Stimulated activated CD4-positive, alpha-beta T cell treated with anti-CD3 and anti-CD28 coated beads, Interleukin-1b, Interleukin-23, amount 100 ng/mL, for 1 hour (primary cell): ENCODE measurements at places on chromosomes 16 and 17.

DNA sequence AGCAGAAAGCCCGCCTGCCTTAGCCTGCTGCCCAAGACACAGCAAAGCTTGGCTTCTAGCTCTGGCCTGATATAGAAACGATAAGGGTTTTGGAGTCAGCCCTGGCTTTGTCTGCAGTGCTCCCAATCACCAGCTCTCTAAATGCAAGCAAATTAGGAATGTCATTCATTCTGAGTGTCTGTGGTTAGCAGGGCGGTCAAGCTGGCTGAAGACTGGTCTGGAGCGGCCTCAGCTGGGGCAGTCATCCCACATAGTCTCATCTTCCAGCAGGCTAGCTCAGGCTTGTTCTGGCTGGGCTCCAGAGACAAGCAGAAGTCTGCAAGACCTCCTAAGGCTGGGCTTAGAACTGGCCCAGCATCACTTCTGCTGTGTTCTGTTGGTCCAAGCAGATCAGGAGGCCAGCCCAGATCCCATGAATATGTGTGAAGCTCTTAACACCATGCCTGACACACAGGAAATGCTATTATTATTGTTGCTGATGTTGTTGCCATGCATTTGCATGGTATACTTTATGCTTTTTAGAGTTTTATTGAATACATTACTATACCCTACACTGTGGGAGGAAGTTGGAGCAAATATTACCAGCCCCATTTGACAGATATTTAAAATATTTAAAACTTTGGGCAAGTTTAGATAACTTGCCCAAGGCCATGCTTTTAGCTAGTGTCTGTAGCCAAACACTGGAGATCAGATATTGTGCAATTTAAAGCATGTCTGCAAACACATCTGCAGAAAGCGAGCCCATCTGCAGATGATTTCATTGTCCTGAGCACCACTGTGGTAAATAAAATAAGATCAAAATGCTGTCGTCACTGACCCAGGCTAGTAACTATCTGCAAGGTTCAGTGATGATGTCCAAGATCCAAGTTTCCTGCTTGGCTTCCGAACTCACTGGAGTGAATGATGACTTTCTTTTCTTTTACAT, 24.8 kb downstream of the TMC7 start:
- no peak for DNase-seq

GRCh38 chr16:11334831-11335404, 10.3 kb upstream of the RMI2 start:
- no peak for DNase-seq

DNA sequence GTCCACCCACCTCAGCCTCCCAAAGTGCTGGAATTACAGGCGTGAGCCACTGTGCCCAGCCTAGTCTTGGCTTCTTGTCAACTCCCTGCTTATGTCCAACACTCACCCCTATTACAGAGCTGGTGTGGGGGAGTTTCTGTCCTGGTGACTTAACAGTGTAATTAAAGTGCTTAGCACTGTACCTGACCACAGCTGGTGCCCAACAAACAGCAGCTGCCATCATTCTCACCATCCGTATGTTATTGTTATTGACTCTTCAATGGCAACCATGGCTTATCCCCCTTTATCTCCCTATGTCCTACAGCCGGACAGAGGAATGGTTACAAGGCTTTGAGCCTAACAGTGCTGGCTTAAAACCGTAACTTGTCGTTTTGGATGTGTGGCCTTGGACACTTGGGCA, 17.0 kb upstream of the BRCA1 start:
- DNase-seq, result no peak

DNA sequence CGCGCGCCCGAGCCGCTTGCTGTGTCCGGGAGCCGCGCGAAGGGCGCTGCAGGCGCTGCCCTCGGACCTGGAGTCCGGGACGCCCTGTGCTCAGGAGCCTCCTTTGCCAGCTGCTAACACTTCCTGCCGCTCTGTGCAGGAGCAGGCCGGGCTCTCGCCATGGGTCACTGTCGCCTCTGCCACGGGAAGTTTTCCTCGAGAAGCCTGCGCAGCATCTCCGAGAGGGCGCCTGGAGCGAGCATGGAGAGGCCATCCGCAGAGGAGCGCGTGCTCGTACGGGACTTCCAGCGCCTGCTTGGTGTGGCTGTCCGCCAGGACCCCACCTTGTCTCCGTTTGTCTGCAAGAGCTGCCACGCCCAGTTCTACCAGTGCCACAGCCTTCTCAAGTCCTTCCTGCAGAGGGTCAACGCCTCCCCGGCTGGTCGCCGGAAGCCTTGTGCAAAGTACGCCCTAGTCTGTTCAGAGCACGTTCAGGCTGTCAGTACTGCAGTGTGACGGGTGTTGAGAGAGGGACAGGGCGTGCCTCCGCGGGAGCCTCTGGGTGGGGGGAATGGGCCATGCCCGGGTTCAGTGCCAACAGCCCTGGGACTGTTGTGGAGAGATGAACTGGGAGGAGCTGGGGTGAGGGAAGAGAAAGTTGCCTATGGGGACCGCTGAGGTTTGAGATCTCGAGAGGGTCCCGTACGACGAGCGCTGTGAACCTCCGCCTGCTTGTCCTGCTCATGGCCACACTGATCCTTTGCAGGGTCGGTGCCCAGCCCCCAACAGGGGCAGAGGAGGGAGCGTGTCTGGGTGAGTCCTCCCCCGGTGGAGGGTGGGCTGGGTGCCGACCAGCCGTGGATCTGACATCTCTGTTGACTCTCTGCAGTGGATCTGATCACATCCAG, 1.3 kb downstream of the ZNF276 start:
- peak; percentile 60 for DNase-seq

GRCh38 chr16:83806731-83807130, 1.0 kb upstream of the HSBP1 start:
- DNase-seq, result no peak

DNA sequence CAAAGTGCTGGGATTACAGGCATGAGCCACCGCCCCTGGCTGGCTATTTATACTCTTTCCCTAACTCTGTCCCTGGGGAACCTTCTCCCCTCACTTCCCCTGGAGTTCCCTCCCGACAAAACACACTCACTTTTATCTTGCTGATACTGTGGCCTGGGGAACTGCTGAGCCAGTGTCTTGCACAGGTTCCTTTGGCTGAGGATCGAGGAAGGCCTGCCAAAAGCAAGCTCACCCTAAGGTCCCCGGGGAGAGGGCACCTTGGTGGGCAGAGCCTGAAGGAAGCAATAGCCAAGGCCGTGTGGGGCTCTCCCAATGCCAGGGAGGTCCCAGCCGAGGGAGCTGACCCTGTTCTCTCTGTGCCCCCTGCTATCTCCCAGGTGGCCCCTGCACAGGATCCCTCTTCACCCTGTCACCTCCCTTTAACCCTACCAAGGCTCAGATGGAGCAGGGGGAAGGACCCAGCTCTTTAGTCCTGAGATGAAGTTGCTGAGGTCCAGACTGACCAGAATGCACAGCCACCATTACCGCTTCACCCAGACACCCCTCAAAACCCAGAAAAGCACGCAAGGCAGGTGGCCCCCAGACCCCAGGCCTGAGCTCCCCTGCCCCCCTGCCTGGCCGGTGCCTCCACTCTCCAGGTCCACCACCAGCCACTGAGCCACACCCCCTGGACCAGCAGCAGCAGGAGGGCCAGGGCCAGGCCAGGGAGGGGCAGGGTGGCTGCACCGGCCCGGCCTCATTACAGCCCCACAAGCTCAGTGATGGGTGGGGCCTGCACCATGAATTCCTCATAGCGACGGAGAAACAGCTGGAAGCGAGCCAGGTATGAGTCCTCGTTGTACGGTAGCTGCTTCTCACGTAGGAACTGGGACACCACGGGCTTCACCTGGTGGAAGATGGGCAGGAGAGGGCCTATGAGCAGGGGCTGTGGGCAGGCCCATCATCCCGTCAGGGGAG, 5.1 kb upstream of the FDXR start:
- DNase-seq, result no peak

GRCh38 chr16:86794216-86794864, 216.0 kb downstream of the FOXL1 start:
- DNase-seq, result no peak

GRCh38 chr17:39678340-39679116, 9.3 kb downstream of the PGAP3 start:
- no peak for DNase-seq

DNA sequence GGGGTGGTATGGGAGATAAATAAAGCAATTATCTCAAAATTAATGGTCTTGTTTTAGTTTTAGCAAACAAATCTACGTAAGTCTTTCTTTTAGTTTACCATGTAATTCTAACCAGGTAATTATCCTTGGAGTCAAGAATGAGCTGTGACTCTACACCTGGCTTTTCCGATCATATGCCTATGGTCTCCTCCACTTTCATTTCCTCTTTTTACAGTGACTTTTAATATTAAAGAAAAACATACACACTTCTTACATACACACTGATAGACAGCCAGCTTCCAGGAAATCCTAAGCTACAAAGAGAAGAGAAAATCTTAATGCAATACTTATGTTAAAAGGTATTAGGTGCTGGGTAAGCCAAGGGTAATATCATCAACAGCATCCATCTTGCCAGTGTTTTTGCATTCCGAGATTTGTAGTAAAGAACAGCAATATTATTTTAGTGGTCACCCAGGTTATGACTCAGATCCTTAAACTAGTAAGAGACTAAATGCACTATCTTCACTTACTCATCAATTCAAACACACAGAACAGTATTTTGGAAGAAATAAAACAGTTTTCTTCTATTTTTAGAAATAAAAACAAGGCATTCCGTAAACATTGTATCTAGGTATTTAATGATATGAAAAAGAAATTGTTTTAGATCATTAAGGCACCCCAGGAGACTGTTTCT, 4.4 kb upstream of the IRX5 start:
- no peak for DNase-seq

DNA sequence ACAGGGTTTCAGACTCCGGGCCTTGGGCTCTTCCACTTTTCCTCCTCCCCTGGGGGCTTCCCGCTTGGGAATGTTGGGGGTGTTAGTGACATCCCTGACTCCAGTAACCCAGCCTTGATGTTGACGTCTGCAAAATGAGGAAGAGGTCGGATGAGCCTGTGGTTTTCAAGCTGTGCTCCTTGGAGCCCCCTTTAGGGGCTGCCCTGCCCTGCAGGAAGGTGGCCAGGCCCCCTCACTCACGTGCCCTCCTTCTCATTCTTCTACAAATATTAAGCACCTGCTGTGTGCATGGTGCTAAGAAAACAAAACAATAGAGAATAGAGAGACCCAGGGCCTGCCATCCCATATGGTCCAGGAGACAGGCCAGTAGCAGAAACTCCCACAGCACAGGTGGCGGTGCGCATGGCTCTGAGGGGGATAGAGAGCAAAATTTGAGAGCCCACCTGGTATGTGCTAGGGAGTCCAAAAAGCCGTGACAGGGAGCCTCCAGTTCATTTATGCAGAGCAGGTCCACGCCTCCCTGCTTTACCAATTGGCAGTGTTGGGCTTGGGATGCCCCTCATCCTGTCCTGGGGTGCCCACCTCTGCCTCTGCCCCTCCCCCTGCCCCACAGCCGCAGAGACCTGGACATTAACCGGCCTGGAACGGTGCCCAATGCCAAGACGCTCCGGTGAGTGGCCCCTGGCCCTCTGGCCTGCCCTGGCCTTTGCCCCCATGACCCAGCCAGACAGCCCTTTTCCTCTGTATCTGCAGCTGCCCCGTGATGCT, 7.4 kb downstream of the NDRG4 start:
- no peak for DNase-seq

DNA sequence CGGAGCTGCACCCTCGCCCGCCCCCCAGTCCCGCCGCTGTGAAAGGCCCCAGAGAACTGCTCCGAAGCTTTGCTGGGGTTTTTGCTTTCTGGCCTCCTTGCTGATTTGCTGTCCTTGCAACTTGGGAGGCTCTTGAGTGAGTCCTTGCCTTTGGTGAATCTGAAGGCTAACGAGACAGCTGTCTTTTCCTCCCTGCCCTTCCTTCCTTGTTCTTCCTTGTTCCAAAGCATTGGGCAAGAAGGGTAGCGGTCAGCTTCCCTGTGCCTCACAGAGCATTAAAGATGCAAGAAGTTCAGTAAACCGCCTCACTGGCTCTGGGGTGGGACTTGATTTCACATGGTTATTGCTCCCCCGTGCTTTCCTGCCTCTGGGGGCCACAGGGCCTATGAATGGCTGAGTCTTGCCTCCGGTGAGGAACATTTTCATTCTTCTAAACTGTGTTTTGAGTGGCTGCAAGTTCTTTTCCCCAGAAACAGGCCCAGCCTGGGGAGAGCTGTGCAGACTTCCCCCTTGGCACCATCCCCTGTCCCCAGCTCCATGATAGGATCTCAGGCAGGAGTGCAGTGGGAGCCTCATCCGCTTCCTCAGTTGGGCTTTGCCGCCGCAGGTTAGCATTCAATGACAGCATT, 1.4 kb downstream of the YPEL2 start:
- DNase-seq, result no peak

GRCh38 chr17:83125515-83126274, 46.3 kb downstream of the METRNL start:
- no peak for DNase-seq

DNA sequence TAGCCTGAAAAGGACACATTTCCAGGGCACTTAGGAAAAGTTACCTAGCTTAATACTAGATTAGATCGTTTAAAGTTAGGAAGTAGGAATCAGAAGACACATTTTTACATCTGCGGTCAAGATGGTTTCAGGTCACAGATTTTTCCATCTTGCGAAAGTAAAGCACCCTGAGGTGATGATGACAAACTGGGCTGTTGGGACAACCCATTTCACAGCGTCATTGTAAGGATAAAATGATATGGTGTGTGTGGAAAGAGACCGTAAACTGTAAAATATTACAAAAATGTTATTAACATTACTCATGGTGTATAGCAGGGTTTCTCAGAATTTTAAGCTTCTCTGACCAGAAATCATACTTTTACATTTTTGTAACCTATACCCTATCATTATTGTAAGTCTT, 10.1 kb upstream of the MAP2K6 start:
- no peak for DNase-seq

DNA sequence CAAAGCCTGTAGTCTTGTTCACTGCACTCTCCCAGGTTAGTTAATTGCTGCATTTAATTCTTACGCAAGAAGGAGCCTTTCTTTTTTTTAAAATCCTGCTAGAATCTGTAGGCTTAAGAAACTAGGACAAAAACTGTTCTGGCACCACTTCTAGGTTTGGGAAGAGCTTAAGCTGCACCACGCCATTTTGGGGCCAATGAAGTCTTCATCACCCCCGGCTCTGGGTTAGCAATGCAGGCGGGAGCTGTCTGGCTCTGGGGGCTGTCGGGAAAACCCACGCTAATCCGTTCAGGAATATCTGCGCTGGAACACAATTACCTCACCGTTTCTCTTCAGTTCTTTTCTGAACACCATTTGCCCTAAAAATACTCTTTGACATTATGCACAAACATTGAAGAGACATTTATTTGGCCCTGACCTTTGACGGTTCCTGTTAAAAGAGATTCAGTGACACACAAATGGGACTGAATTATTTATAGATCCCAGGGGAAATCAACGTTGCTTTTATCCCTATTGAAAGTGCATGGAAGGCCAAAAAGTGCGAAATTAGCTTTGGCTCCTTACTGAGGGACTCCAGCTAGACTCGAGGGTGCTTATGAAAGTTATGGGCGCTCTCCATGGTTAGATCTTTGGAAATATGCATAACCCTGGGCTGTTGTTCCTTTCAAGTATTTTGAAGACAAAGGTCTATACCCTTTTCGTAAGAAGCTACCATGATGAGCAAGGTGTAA, 249.2 kb downstream of the HAPSTR1 start:
- no peak for DNase-seq

- no peak for DNase-seq
These were observed 11.1 kb downstream of the PRCD start for GRCh38 chr17:76550712-76551615.
